ENCODE measurements at places on chromosomes 5 and 9.

DNA sequence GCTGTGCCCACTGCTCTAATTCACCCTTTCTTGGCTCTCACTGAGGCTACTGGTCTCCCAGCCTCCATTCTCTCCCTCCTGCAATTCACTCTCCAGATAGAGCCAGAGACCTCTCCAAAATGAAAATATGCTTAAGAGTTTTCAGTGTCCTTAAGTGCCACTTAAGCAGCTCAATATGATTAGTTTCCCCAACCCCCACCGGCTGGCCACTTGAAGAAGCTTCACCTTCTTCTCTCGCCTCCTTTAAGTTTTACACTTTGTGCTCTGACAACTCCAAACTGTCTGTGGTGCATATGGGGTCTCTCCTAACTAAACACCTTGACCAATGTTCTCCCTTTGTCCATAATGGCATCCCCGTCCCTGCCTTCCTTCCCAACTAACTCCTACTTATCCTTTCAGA, 53.4 kb downstream of the CDK5RAP2 start:
- no peak for DNase-seq

DNA sequence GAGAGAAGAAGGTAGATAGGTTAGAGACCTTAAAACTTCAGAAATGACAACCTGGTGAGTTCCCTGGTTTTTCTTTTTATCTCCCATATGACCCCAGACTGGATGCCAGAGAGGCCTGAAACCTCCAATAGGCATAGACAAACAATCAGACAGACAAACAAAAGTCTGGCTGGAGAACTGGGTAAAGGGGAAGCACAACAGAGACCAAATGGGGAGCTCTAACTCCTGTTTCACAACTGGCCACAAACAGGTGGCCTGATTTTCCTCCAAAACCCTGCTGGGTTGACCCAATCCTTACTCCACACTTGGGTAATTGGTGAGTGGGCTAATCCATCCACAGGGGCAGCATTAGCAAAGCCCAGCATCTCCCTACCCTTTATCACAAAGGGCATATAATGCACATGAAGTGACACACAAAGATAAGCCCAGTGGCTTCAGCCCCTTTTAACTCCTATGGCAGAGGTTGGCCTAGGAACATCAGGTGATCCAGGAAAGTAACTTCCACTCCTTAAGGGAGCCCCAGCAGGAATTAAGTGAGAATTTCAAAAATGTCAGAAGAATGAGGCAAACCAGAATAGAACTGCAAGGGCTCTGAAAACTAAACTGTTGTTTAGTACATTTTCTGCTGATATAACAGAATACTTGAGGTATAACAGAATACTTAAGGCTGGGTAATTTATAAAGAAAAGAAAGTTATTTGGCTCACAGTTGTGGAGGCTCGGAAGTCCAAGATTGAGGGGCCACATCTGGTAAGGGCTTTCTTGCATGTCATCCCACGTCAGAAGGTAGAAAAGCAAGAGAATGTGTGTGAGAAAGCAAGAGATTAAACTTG, 60.9 kb upstream of the ROR2 start:
- no peak for DNase-seq

- DNase-seq, result no peak
Observed at GRCh38 chr9:36173861-36174260, 4.7 kb downstream of the CCIN start.

- DNase-seq, result no peak
Observed at GRCh38 chr9:108547411-108548135, 308.2 kb downstream of the ACTL7B start.

DNA sequence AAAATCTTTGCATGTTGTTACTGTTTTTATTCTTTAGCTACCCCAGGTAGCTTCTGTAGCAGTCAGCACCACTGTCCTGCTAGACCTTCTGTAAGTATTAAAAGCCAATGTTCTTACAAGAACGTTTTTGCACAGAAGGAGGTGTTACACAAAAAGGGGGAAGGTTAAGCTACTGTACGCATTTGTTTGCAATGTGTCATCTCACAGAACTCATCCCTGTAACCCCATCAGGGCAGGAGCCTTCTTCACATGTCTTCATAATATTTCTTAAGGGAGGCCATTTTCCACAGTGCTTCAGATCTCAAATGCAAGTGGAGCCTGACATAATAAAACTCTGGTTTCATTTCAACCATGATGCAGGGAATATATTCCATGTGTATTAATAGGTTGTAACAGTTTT, 67.9 kb downstream of the OSMR start:
- no peak for DNase-seq

- peak; percentile 52 for DNase-seq
Observed at GRCh38 chr5:92543201-92543600, 1037.8 kb downstream of the NR2F1-AS1 start.

DNA sequence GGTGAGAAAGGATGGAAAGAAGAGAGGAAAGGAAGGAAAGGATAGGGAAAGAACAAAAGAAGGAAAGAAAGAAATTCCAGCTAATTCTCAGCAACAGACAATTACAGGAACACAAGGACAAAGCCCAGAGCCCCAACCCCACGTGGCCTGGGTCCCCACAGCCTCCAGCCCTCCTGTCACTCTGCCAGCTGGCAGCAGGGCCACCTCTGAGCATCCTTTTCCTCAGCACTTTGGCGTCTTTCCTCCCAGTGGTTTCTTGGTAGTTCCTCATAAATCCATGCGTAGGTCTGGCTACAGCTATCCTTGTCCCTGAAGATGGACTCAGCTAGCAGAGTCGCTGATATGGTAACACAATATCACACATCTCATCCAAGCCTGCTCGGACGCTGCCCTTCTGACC, 28.3 kb downstream of the ADAMTS2 start:
- DNase-seq, result no peak

DNA sequence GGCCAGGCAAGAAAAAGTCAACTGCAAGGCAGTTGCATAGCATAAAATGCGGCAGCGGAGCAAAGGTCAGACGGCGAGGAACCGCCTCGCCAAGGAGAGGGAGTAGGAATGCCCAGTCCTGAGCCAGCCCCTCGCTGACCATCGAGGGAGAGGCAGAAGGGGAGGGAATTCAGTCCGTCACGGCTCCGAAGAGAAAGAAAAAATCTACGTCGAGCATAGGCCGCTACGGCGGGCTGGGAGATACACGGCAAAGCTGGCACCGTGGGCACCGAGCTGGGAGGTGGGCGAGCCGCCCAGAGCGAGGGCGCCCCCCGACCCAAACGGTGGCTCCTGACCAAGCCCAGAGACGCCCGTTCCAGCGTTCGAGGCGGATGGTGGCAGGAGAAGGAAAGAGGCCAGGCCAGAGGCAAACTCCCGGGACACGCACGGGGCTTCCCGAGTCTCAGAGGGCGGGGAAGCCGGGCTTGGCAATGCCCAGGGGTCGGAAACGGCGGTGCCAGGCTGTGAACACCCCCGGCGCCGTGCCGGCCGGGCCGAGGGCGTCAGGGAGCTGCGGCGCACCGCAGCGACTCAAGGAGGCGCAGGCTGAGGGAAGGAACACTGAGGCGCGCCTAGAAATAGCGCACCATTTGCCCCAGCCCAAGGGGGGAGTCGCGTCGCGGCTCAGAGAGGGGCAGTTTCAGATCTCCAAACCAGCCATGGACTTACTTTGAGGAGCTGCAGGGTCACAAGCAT, 518 bp downstream of the SPRY4 start:
- DNase-seq, result peak; percentile 81

- DNase-seq, result no peak
Observed at GRCh38 chr5:75059912-75060545, 7.7 kb upstream of the GCNT4 start.

- DNase-seq, result peak; percentile 23
Observed at GRCh38 chr5:37721447-37721871, 118.4 kb downstream of the GDNF start.

DNA sequence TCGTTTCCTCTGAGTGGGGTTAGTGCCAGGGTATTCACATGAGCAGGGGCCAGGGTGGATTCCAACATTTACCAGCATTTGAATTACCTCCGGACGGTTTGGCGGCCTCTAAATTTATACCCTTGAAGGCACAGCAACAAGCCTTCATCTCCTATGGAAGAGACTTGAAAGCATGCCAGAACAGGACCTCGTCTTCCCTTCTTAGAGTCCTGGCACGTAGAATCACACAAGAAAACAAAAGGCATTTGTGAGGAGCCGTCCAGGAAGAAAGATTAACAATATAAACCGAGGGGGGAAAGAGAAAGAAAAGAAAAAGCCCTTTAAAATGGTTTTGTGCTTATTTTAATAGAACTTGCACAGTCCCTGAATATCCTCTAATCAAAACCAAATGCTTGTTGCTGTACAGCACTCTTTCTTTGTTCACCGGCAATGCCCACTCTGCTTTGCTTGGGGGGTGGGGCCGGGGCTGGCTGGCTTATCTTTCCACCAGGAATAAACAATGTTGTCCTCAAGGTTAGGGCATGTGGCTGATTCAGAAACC, 575.8 kb upstream of the ZNF462 start:
- DNase-seq, result peak; percentile 14

- no peak for DNase-seq
Observed at GRCh38 chr9:92617951-92618510, 51.9 kb downstream of the IPPK start.

DNA sequence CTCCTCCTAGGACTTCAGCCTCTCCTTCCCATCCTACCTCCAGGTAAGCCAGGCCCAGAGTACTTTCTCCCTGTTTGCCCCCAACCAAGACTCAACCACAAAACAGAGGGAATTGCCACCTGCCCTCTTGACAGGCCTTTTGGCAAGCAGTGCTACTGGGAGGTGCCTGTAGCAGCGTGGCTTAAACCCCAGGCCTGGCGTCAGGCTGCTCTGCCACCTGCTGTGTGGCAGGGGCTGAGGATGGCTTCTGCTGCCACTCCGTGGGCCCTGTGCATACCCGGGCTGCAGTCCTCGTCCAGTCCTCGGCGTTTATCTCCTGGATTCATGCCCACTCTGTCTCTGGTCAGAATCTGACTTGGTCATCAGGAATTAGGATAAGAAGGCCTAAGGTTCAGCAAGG, 163.1 kb downstream of the PAX5 start:
- no peak for DNase-seq

DNA sequence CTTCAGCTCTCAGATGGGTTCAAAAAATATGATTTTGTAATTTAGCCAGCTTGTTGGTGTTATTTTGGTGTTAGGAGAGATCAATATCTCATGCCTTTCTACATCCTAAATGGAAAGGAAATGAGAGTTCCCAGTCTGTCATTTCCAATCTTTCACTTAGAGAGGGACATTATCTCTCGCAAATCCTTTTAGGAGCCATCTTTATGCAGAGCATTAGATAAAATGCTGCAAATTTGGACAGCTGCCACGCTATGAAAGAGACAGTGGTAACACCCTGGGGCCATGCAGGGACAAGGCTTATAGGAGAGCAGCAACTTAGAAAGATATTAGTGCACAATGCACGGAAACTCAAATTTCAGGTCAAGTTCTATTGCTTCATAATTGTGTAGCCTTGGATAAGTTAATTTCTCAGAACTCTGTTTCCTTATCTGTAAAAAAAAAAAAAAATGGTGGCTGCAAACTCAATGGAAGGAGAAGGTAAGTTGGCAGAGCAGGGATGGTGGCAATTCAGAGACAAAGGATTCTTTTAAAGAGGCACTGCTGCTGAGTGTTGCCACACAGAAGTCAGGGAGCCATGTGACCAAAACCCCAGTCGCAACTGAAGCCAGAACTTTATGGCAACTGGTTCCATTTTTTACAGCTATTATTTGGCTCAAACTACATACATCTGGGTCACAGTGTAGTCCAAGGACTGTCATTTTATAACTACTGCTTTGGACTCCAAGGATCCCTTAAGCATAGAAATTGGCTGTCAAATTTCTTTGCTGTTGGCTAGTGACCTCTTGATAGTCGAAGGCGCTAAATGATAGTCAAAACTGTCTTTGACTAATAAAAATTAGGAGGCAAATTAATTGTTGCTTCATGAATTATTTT, 210.2 kb downstream of the FRMD3 start:
- DNase-seq, result no peak

DNA sequence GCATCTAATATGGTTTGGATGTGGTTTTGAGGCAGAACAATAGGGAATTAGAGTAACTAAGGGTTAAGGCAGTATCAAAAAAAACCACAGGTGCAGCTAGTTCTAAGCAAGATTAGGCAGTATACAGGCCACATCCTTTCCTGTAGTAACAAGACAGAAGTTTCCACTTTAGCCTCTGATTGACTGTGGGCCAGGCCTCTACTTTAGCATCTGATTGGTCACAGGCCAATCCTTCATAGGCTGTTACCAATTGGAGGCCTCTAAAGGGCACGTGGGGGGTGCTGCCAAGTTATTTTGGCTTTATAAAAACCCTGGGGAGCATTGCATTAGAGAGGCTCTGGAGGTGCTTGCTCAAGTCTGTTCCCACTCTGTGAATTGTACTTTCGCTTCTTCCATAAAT, 144.1 kb upstream of the ST8SIA4 start:
- no peak for DNase-seq

- DNase-seq, result no peak
Observed at GRCh38 chr5:113652161-113652560, 138.7 kb downstream of the YTHDC2 start.

DNA sequence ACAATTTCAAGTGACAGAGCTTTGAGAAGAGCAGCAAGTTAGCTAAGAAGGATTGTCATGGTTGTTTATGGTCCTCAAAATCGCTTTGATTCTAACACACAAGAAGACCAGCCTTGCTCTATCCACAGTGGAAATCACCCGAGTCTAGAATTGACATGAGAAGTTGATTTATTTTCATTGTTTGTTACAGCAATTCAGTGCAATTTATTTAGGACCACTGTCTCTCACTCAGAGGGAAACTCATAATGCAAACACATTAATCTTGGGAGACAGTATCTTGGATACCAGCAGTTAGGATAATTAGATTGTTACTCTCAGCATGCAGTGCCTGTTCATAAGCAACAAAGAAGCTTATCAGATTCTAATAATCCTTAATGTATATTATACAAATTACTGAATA, 498.9 kb downstream of the NTRK2 start:
- DNase-seq, result no peak

- no peak for DNase-seq
Observed at GRCh38 chr9:126156898-126157297, 169.7 kb upstream of the MVB12B start.

- DNase-seq, result peak; percentile 22
Observed at GRCh38 chr5:144972317-144972716, 801.6 kb downstream of the KCTD16 start.

DNA sequence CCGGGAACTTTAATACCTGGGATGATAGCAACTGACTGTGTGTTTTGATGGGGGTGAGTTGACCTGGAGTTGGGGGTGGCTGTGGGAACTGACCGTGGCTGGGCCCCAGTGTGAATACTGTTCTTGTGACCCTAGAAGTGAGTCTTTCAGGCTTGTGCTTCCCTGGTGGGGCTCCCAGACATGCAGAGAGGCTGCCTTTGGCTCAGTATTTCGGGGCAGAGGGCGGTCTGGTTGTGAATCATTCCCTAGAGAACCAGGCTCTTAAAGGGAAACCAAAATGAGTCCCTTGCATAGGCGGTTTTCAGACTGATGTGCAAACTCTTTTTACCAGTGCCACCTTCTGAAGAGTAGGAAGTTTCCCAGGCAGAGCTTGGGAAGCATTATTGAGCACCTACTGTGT, 132.1 kb downstream of the MACROH2A1 start:
- peak; percentile 31 for DNase-seq

- no peak for DNase-seq
Observed at GRCh38 chr5:123549256-123549904, 37.4 kb downstream of the CSNK1G3 start.

- DNase-seq, result no peak
Observed at GRCh38 chr9:107810461-107810961, 320.9 kb upstream of the KLF4 start.

GRCh38 chr9:1775230-1775629, 239.9 kb upstream of the SMARCA2 start:
- no peak for DNase-seq
